Effector CD8-positive, alpha-beta T cell (primary cell): ENCODE measurements at places on chromosomes 1 and 21.

DNA sequence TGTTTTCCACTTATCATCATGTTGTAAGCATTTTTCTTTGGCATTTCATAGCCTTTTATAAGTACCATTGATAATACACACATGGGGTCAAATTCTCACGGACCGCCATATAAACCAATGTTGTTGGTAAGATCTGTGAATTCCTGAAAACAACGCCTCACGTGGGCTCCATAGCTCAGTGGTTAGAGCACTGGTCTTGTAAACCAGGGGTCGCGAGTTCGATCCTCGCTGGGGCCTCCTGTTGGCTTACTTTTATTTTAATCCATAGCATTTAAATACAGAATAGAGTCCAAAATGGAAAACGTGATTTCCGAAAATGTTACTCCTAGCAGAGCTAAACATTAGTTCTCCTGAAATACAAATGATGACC lies 83.1 kb downstream of the HHIPL2 start:
- peak; percentile 46 for DNase-seq

GRCh38 chr1:228345201-228345930 lies 61.3 kb downstream of the TRIM11 start:
- DNase-seq, result no peak

DNA sequence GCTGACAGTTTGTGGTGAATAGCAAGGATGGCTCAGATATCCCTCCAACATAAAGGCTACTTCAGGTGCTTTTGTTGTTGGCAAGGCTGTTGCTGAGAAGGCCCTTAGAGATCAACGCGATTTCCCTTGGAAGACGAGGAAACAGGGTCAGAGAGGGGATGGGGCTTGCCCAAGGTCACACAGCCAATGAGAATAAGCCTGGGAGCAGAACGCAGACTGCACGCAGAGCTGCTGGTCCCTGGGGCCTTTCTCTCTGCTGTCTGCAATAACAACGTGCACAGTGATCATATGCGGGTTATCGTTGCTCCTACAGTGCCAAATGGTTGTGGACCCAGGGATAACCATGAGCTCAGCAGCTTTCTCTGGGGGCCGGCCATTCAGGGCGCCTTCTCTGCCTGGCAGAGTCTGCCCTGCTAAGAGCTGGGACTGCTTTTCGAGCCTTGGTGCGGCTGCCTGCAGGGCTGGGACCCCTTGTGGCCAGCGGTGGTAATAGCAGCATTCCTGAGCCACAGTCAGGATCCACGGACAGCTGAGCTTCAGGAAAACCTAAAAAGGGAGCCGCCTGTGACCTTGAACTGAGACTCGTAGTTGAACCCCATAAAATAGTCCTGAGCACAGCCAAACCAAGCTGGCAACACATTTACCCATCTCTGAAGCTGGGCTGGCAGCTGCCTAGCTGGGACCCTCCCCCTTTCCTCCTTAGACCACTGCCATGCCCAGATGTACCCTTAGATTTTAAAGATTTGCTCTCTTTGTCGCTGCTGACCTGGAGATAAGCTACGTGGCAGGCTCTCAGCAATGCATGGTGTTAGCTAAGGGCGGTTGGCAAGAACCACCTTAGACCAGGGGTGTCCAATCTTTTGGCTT lies 39.8 kb downstream of the HTR6 start:
- DNase-seq, result peak; percentile 21

DNA sequence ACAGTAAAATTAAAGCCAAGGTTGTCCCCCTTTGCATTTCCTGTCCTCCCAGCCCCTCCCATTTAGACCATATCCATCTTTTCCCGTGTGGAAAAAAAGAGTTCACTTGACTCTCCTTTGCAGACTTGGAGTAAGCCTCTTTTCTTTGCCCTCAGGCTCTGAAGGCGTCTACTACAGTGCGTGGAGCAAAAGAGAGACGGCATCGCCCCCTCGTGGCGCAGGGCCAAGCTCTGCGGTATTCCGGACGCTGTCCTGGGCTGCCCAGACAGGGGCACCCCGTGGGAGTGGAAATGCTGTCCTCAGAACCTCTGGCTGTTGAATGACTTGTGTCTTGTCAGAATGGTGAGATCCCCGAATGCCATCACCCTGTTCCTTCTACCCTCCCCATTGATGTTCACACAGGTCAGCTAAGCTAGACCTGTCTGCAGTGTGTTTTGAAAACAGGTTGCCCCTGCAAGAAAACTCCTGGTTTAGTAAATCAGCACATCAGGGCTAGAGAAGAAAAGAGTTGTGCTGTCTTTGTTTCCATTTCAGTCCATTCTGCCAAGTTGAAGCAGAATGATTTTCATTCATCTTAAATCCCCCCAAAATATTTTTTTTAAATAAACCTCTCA lies 12.3 kb upstream of the GJA8 start:
- peak; percentile 2 for DNase-seq

DNA sequence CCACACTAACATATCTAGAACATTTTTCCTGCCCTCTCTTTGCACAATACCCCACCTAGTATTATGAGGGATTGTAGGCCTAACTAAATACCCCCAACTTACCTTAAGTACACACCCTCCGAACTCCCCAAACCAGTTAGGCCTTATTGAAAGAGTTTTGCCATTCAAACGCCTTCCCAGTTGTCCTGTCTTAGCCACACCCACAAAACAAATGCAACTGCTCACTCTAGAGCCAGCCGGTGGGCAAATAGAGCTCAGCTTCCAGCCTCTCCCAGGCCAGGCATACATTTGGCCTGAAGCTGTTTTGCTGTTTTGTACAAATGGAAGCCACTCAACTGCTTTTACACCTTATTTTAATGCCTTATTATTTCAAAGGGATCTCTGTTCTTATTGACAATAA lies 224.2 kb upstream of the RUNX1 start:
- no peak for DNase-seq

DNA sequence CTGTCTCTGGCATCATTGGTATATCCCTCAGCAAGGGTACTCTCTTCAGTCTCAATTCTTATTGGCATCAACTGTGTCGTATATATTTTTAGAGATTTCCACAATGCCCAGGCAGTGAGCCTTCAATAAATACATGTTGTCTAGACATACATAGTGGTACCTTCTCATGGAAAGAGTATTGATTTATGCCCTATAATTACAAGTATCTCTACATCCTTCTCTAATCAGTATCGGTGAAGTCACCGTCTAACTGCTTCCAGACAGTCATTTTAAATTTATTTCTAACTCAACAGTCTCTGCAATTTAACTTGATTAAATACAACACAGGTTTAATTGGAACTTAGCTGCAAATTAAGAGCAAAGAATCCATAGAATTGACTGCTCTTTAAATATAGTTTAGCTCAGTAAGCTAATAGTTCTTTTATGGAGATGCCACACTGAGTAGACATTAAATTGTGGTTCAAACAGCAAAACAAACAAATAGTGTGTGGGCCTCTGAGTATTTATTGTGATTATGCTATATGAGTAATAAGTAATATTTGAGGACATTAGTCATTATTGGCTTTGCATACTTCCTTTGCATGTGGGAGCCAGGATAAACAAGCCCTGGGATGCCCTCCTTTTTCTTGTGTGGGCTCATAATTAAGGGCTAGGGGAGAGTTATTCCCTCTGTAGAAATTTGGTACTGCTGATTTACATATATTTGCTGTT lies 126.9 kb upstream of the DUSP10 start:
- no peak for DNase-seq

- DNase-seq, result no peak
These were observed 953 bp downstream of the PTPRU start for GRCh38 chr1:29237129-29237821.

GRCh38 chr1:89946532-89946931 lies 48.4 kb upstream of the ZNF326 start:
- no peak for DNase-seq

DNA sequence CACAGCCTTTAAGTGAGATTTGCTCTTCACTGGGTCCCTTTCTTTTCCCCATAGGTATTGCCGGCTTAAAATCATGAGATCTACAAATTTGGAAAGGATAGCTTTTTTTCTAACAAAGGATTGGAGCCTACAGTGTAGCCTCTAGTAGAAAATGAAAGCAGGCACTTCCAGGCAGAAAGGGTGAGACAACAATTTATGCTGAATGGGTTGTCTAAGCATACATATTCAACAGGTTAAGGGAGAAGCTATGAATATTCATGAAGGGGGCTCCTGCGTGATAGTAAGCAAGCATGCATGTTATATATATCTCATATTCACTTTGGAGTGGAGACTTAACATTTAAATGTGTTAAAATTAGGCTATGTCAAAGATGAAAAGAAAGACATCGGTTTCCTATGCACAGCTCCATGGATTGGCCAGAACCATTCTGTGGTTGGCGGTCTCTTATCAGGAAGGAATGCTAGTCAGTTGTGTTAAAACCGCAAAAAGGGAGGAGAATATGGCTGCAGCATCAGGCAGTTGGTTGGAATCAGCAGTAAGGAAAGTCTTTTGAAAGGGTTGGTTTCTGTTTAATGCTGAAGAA lies 66.0 kb downstream of the VCAM1 start:
- DNase-seq, result no peak

DNA sequence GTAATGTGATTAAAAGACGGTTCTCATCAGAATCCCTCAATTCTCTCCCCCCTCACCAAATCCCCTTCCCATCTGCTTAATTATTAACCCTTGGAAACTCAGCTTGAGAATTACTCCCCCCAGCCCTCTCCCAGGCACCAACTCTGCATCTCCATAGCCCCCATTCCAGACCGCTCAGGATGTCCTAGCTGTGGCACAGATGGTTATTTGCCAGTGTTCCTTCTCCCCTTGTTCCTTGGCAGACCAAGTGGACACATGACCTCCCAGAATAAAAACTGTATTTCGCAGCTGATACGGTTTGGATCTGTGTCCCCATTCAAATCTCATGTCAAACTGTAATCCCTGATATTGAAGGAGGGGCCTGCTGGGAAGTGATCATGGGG lies 14.6 kb downstream of the HENMT1 start:
- DNase-seq, result no peak

GRCh38 chr1:21914450-21914849 lies 22.7 kb downstream of the HSPG2 start:
- no peak for DNase-seq

- DNase-seq, result no peak
These were observed 68.6 kb downstream of the TGFBR3 start for GRCh38 chr1:91817211-91817905.

DNA sequence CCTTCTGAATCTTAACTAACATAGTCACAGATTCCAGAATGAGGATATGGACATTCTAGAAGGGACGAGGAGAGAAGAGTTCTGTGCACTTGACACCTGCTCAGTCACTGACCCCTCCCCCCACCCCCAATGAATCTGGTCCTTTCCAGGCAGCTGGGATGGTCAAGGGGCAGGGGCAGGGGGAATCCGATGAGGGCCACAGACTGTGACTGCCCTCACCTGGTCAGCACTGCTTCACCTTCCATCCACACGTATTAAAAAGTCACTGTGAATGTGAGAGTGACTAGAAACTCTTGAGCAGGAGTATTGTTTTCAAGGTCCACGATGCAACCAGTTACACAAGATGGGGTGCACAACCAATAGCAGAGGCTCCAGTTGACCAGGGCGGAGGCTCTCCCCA lies 9.5 kb upstream of the PRAMEF12 start:
- no peak for DNase-seq

GRCh38 chr1:204885288-204885711 lies 14.6 kb downstream of the NFASC start:
- DNase-seq, result no peak

DNA sequence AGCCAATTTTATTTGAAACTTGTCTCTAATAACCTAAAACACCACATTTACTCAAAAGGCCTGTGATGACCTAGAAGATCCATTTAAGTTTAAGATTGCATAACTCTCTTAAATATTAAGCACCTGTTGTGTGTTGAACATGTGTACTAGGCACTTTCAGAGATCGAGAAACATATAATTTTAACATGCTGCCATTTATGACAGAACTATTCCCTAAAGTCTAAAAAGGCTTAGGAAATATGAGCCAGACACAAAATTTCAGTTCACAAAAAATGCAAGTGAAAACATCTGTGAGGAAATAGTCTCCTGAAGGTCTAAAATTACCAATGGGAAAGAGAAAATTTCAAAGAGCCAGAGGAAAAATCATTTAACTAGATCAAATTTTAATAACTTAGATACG lies 37.7 kb downstream of the CEP170 start:
- no peak for DNase-seq

DNA sequence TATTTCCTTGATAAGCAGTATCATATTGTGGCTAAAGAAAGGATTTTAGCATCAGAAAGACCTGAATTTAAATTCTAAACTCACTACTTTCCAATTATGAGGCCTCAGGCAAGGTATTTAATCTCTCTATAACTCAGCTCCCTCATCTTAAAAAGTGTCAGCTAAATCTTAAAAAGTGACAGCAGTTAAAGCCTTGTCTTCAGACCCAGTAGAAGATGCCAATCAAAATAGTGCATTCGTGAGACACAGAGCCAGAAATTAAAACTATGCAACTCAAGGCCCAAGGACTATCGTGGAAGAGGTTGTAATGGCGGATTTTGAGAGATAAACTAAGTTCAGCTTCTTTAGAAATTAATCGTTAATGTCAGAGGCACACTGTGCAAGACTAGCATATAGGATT lies 677.5 kb upstream of the BRINP3 start:
- DNase-seq, result no peak

- DNase-seq, result no peak
These were observed 8.8 kb downstream of the ETV3L start for GRCh38 chr1:157090771-157091170.

DNA sequence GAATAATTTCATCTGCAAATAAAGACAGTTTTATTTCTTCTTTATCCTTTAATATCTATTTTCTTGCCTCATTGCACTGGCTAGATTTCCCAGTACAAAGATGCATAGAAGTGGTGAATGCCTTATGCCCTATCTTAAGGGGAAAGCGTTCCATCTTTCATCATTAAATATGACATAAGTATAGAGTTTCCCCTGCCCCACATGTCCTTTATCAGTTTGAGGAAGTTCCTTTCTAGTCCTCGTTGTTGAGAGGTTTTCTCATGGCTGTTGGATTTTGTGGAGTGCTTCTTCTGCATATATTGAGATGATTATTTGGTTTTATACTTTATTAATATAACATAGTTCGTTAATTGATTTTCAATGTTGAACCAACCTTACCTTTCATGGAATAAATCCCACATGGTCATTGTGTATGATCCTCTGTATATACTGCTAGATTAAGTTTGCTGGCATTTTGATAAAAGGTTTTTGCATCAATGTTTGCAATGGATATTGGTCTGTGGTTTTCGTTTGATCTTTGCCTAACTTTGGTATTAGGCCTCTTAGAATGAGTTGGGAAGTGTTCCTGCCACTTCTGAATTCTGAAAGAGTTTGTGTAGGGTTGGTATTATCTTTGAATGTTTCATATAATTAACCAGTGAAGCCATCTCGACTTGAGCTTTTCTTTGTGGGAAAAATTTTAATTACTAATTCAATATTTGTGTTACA lies 15.6 kb downstream of the PRKACB start:
- no peak for DNase-seq

DNA sequence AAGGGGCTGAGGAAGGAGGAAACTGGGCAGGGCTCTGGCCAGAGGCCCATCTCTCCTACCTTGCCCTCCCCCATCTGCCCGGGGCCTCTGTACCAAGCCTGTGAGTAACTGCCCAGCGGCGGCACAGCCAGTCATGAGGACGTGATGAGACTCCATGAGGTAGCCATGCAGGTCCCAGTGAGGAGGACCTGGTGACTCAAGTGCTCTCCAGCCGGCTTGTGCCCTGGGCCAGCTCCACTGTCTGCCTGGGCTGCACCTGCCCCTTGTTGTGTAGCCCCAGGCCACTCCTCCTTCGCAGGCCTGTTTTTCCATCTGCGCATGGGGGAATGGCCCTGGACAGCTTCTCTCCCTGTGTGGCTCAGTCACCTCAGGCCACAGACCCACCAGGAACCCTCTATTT lies 42.0 kb upstream of the PADI1 start:
- DNase-seq, result no peak
